Progenitor cell of endocrine pancreas (in vitro differentiated cells): ENCODE measurements at places on chromosomes 7 and 10. TPM values are rescaled to one million over a fixed set of nuclear protein-coding genes. Genes with fewer than 3 reads are reported as not detected.

DNA sequence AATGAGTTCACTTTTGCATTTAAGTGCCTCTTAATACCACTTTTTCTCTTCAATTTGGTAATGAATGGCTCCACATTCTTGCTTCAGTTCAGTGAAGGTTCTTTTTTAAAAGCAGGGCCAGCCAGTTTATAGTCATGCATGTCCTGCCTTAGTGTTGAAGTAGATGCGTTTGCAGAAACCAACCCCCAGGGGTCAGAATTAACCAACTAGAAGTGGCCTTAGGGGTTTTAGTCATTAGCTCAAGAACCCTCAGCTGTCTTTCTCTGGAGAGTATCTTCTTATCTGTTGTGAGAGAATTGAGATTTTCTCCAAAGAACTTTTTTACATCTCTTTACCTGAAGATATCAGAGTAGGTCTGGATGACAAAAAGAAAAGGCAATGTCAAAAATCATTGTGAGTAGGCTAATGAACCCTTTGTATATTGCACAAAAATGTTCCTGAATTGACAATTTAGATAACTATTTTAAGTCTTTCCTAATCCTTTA is 82.2 kb downstream of the PIK3CG start:
- H3K27me3 ChIP-seq, result peaks cover 45% of the 10 kb centered on the region
- no peak overlapping the region for H3K4me3 ChIP-seq
- H3K4me1 ChIP-seq, result peaks cover 8% of the 10 kb centered on the region
- no peak overlapping the region for H3K27ac ChIP-seq
- peak; percentile 34 for DNase-seq

Gene OR2A5
- not detected in 2 replicates for total RNA-seq

DNA sequence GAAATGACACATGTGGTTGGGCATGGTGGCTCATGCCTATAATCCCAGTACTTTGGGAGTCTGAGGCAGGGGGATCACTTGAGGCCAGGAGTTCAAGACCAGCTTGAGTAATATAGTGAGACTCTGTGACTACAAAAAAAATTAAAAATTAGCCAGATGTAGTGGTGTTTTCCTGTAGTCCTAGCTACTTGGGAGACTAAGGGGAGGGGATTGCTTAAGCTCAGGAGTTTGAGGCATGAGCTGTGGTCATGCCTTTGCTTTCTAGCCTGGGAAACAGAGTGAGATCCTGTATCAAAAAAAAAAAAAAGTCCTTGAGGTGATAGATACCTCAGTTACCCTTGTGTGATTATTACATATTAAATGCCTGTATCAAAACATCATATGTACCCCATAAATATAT is 116.7 kb downstream of the SLC25A40 start:
- no peaks in the 10 kb centered on the region for H3K27me3 ChIP-seq
- no peaks in the 10 kb centered on the region for H3K36me3 ChIP-seq
- no peak for DNase-seq
- no peaks in the 10 kb centered on the region for H3K4me1 ChIP-seq

Gene TFR2
- 0.62 and 0.93 TPM in 2 replicates for total RNA-seq

GRCh38 chr10:63396133-63396761 is 69.5 kb downstream of the JMJD1C start:
- no peaks in the 10 kb centered on the region for H3K27me3 ChIP-seq
- no peaks in the 10 kb centered on the region for H3K4me1 ChIP-seq
- no peak overlapping the region for H3K27ac ChIP-seq
- H3K4me3 ChIP-seq, result no peak overlapping the region
- DNase-seq, result no peak

Gene EXOC4
- total RNA-seq, result 136 and 145 TPM in 2 replicates
